ENCODE measurements at places on chromosomes 3 and 15.

DNA sequence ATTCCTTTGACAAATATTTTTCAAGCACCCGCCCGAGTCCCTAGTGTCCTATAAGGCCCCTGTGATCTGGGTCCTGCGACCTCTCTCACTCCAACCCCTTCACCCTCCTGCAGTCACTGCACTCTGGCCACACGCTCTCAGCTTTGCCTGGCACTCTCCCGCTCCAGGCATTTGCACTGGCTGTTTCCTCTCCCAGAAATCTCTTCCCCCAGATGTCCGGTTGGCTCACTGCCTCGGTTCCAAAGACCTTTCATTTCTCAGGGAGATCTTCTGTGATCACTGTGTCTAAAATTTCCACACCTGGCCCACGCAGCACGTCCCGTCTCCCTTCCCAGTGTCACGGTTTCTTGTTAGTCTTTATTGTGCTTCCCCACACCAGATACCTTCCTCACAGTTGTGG is 97.4 kb downstream of the WNT7A start:
- no peak for DNase-seq

GRCh38 chr3:23549148-23549910 is 256.4 kb upstream of the UBE2E1 start:
- DNase-seq: no peak

GRCh38 chr3:172289583-172289982 is 158.7 kb downstream of the GHSR start:
- no peak for DNase-seq

GRCh38 chr3:180287703-180288102 is 251.0 kb upstream of the PEX5L start:
- DNase-seq: no peak

DNA sequence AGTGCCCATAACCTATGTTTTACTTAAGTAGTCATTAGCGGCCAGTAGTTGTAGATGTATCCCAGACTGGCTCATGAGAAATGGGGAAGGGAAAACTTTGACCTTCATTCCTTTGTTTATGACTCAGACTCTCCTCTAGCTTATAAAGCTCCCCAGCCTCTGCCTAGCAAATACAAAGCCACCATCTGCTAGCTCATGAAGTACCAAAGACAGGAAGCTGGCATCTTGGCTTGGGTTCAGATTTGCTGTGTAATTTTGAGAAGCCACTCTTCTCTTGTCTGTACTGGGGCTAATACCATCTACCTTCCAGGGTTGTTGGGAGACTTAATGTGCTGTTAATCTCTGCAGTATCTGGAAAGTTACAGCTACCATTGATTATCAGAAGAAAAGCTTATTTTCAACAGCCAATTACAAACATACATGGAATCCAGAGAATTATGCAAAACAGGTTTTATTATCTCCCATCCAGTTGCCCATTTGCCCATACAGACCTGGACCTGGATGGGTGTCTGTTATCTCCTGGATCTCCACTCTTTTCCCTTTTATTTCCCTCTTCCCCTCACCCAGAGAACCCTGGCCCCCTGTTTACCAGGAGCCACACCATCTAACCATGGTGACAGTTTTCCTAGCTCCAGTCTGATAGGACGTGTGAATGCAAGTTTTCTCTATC is 153.8 kb downstream of the SEMA6D start:
- peak; percentile 68 for DNase-seq

DNA sequence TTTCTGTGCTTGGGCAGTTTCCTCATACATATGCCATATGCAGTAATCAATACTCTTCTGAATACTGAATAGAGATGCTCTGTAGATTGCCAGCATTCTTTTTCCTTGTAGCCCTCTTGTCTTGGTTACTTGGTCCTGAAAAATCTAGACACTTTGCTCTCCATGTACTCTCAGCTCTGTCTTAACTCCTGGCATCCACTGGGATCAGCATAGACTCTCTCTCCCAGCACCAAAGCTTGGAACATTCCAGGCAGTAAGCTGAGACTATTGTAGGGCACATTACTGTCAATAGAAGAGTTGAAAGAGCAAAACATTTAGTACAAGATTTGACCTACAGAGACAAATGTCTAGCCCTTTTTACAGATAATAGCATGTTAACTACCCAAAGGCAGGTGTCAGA is 1100.3 kb downstream of the TBL1XR1 start:
- no peak for DNase-seq

DNA sequence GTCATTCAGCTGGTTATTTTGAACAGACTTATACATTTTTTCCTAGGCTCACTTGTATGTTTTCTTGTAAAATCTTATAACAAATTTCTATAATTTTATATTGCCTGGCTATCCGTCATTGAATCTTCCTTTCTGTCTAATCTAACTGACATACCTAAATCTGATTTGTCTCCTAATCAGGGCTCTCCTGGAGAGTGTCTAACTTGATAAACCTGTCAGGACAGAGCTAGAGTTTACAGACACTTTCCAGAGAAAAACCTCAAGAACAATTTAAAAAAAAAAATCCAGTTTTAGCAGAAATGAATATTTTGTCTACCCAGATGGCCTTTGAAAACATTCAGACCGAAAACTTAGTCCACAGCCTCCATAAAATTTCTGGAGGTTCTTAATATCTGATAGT is 1305.8 kb downstream of the ROBO1 start:
- DNase-seq: no peak

DNA sequence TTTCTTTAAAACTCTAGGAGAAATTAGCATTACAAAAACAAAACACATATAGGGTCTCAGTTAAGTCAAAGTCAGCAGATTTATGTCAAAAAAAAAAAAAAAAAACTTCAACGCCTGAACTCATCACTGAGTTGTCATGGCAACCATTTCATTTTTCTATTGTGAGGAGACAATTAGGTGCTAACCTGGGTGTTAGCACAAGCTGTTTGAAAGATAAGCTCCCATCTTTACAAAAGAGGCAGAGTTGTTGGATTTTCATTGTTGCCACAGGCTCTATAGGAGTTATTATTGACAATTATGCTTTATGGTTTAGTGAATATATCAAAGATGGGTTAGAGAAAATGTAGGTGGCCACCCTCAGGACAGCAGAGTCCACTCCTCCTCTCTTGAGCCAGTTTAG is 806.9 kb downstream of the GRM7 start:
- DNase-seq: no peak

DNA sequence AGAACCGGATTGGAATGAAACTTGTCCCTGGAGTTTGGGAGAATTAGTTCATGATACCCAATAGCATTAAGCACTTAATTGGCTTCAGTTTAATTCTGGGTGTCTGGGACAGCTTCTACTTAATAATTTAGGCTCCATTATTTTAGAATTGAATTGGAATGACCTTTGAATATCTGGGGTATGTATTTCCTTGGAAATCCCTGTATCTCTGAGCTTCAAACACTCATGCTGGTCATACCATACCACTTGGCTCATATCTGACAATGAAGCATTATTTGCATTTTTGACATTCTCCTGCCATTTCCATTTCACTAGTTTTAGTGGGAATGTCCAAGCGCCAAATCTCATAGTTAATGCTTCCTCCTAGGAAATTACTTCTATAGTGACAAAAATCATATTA is 393.1 kb downstream of the DIPK2A start:
- peak; percentile 72 for DNase-seq

GRCh38 chr3:10365791-10366190 is 44.9 kb upstream of the SEC13 start:
- no peak for DNase-seq

- no peak for DNase-seq
These were observed 305.8 kb downstream of the ARPP21 start for GRCh38 chr3:35944926-35945710.

- DNase-seq: no peak
These were observed 23.2 kb upstream of the SNRPA1 start for GRCh38 chr15:101318147-101318819.

GRCh38 chr15:63463793-63464192 is 40.6 kb upstream of the USP3 start:
- DNase-seq: no peak
